ENCODE measurements at places on chromosomes 5 and 9.

DNA sequence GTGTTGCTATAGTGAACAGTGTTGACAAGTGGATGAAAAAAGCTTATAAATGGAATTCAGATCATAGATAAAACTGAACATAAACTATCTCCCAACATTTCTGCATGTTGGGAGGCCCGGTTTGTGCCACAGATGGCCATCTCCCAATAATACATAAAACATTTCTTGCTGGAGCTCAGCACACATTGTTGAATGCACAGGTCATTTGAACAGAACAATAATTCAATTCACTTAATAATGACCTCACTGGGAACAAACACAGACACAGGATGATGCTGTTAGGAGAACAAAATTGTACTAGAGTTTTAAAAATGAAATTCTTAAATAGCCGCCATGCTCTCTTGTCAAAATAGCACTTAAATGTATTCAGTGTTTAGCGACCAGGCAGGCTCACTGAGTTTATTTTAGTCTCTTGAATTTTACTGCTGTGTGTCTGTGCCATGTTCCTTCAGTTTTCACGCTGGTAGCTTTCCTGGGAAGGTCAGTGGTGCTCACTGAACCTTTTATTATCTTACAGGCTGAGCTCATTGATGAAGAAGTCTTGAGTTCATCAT lies 85.0 kb upstream of the SSBP2 start:
- no peak for DNase-seq

DNA sequence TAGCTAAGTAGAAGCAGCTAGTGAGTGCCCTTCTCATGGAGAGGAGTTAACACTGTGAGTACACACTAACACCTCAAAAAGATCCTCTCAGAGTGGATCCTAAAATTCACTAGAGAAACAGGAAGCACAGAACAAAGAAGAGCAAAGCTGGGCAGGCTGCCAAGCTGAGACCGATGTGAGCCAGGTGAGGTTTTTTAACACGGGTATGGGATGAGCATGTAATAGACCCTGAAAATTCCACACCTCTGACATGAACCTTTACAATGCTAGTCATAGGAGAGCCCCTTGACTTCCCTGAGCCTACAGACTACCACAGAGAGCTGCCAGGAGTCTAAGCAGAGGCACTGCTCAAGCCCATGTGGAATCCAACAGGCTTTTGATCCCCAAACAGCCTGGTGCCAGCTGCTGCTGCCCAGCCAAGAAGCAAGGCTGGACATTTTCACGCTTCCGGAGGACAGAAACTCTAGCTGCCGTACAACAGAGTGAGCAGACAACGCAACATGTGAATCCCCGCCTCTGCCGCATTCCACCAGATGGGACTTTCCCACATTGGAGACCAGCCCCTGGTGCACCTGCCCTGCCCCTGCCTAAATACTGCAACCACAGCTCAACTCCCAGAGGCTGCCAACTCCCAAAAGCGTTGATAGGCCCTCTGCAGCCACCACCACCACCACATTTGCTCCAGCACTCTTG lies 280.8 kb downstream of the CDH10 start:
- DNase-seq = no peak

DNA sequence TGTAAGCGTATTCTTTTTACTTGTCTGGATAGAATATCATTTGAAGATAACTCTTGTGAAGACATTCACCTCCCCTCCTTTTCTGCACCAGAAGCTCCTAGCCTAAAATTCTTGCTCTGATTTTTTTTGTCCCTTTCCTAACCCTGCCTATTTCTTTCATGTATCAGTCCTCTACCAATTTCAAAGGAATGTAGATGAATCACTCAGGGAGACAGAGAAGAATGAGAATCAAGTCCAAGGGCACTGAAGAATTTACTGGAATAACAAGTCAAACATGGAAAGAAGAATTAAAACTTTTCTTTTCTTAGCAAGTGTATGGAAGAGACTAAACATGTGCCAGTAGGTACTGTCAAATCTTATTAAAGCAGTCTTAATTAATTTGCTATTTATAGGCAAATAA lies 618.7 kb downstream of the DNAH5 start:
- DNase-seq = no peak

- DNase-seq = peak; percentile 16
These were observed 27.4 kb downstream of the FAM219A start for GRCh38 chr9:34430843-34431437.

- no peak for DNase-seq
These were observed 16.0 kb downstream of the TRAF1 start for GRCh38 chr9:120910643-120911042.

- DNase-seq = no peak
These were observed 38.7 kb downstream of the SCAMP1 start for GRCh38 chr5:78399116-78399515.

GRCh38 chr9:9033022-9033421 lies 1233.4 kb upstream of the DMAC1 start:
- no peak for DNase-seq

- no peak for DNase-seq
These were observed 64.4 kb upstream of the DNAH5 start for GRCh38 chr5:14008819-14009311.
